ENCODE measurements at places on chromosomes 6 and 20. TPM values are rescaled to one million over a fixed set of nuclear protein-coding genes. Genes with fewer than 3 reads are reported as not detected.

- no peak for DNase-seq
These were observed 310.6 kb upstream of the RSPO3 start for GRCh38 chr6:126807876-126808275.

SPATS1 gene
- not detected for total RNA-seq

GRCh38 chr20:47610247-47610944 is 108.7 kb downstream of the NCOA3 start:
- peak; percentile 94 for DNase-seq

BFSP1 gene
- total RNA-seq: 0.32 TPM

Data from GM23248 (cell line).